ENCODE measurements at places on chromosomes 11 and 22. TPM values are rescaled to one million over a fixed set of nuclear protein-coding genes. Genes with fewer than 3 reads are reported as not detected.

KCNQ1OT1 gene
- 0.83 TPM for total RNA-seq

OR4C16 gene
- total RNA-seq, result not detected

P2RY6 gene
- not detected for total RNA-seq

ADORA2A gene
- 7.0 TPM for total RNA-seq

MMP27 gene
- total RNA-seq, result not detected

SMIM35 gene
- total RNA-seq, result not detected

VSIG10L2 gene
- not detected for total RNA-seq

ETS1 gene
- total RNA-seq, result 23.8 TPM

CALCA gene
- total RNA-seq, result 1.1 TPM

MPEG1 gene
- total RNA-seq, result not detected

OLFML1 gene
- total RNA-seq, result not detected

NXPE4 gene
- total RNA-seq, result not detected

GGT1 gene
- 24.6 TPM for total RNA-seq

VPS37C gene
- 22.1 TPM for total RNA-seq

MIEF1 gene
- total RNA-seq, result 28.3 TPM

PNPLA3 gene
- 10.7 TPM for total RNA-seq

MMP8 gene
- not detected for total RNA-seq

ZP1 gene
- not detected for total RNA-seq

CABP7 gene
- total RNA-seq, result not detected

CDC42BPG gene
- total RNA-seq, result 2.3 TPM

CASP5 gene
- total RNA-seq, result not detected

UBQLN3 gene
- not detected for total RNA-seq

FAM83F gene
- 28.1 TPM for total RNA-seq
